ENCODE measurements at places on chromosomes 5 and 9.

GRCh38 chr5:8870959-8871355 lies 674.9 kb downstream of the SEMA5A start:
- no peak for DNase-seq

GRCh38 chr5:135965504-135965903 lies 10.7 kb upstream of the LECT2 start:
- no peak for DNase-seq

GRCh38 chr5:156444753-156445291 lies 117.9 kb downstream of the SGCD start:
- DNase-seq = no peak

- DNase-seq = no peak
These were observed 151.7 kb upstream of the NMUR2 start for GRCh38 chr5:152556784-152557183.

DNA sequence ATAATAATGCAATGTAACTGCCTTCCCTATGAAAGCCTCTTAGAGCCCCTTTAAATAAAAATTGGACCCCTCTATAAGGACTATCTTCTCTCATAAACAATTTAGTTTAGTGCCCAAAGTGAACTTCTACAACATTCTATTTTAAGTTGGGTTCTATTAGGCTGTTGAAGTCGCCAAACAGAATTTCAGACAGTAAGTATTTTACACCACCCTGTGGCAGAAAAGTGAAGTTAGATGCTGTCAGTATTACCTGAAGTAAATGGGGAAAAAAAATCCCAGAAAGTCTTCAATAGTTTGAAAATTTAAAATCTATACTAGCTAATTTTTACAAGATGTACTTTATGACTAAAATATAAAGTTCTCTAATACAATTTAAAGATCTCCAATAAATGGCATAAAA lies 29.5 kb downstream of the CAAP1 start:
- DNase-seq = no peak

DNA sequence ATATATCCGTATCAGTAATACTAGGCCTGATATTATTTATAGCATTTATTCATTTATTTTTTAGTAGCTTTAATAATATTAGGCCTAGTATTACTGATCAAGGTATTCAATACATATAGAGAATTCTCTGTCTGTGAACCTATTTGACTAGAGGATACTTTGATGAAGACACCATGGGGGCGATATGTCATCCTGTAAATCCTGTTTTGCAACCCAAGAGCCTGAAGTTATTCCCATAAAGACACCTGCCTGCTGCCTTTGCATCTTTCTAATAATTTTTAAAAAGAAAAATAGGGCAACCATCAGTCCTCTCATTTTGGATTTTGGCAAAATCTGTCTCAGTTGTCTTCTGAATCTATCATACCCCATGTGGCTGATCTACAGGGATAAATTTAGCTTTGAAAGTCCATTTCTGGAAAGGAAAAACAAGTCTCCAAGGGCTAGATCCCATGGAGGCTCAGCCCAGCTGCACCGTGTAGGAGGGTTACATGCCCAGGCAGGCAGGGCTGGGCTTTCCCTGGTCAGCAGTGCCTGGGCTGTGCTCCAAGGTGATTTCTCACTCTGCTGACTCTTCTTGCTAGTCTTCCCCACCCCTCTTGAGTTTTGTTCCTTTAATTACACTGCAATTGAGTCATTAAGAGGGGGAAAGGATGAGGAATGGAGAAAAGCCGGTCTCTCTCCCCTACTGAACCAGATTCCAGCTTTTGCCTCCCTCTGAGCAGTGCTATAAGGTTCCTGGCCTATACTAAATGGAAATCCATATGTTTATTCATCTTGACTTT lies 169.0 kb downstream of the TRIM32 start:
- no peak for DNase-seq

GRCh38 chr9:115997923-115998322 lies 155.7 kb upstream of the PAPPA start:
- DNase-seq = no peak

GRCh38 chr5:73188764-73189531 lies 16.0 kb downstream of the TMEM174 start:
- no peak for DNase-seq

DNA sequence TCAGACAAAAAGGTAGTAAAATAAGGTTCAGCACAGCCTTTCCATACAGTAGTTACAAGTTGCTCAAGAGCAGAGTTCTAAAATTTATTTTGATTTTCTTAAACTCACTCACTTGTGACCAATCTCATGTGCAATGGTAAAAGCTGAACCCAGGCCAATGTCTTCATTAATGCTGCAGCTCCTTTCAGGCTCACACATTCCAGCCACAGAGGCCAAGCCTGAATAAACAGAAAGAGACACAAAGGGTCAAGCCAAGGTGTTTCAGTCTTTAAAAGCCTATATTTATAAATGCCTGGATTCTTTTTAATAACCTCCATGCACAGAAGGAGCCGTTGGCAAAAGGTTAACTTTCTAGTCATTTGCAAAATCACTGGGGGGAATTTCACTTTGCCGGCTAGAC lies 152.5 kb downstream of the ADAMTS6 start:
- DNase-seq = no peak

DNA sequence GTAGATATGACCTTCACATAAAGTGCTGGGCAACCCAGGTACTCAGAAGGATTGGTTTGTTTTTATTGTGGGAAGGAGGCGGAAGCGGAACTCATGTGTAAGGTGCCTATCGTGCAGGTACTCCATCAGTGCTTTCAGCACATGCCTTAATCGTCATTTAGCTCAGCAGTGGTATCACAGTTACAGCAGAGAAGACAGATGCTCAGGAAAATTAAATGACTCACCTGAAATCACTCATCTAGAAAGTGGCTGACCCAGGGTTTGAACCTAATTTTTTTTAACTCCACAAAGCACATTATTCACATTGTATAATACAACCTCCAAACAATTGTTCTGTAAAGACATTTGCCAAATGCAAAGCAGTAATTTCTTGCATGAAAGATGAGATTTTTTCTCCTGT lies 2.2 kb downstream of the C5orf46 start:
- no peak for DNase-seq
